ENCODE measurements at places on chromosomes 13 and 19.

DNA sequence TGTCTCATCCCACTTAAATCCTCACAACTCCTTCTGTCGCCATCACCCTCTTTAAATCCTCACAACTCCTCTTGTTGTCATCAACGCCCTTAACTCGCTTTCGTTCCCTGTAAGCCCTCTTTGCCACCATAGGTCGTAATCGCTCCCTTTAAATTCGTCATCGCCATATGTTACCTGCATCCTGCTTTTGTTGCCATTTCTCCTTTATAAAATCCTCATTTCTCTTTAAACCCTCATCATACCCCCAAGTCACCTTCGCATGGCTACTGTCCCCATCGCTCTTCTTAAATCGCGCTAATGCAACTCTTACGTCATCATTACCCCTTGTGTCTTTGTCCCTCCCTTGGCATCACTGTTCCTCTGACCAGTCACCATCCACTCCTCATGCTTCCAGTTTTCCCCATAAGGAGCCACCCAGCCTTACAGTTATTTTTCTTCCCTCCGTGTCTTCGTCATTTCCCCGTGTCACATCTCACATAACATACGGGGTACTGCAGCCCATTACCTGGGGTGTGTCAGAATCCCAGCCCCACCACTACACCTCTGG lies 539 bp downstream of the PLD3 start:
- DNase-seq = no peak

DNA sequence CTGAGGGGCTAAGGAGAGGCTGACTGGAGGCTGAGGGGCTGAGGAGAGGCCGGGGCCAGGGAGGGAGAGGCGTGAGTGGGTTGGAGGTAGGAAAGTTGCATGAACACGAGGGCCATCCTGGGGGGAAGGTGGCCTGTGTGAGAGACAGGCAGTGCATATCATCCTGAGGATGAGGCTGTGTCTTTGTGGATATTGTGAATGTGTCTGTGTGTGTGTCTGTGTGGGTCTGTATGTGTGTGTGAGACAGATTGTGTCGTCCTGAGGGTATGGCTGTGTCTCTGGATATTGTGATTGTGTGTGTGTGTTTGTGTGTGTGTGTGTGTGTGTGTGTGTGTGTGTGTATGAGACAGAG lies 422 bp downstream of the ZNF71 start:
- DNase-seq = no peak

GRCh38 chr13:39452834-39453233 lies 150.2 kb downstream of the LHFPL6 start:
- no peak for DNase-seq

- peak; percentile 3 for DNase-seq
Observed at GRCh38 chr19:48635966-48636858, 967 bp downstream of the DBP start.

DNA sequence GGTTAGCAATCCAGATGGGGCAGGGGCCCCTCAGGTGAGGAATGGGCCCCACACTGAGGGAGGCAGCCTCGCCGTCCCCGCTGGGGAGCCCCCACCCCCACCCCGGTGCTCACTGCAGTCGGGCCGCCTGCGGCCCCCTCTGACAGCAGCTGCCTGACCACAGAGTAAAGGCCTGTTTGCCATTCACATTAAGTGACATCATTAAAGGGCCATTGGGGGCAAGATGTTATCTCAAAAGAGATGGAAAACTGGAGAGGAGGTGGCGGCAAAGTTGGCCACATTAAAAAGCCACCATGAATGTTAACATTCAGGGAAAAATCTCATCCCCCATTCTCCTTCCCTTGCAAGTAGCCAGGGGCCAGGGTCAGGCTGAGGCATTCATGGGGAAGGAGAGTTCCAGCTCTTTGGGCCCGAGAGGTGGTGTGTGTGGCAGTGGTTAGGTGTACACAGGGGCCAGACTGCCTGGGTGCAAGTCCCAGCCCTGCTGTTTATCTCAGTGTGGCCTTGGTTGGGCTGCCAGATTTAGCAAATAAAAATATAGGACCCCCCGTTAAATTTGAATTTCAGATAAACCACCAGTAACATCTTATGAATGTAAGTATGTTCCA lies 20.9 kb downstream of the VSTM2B start:
- no peak for DNase-seq

- DNase-seq = peak; percentile 43
Observed at GRCh38 chr13:48858122-48858902, 117.4 kb upstream of the FNDC3A start.

GRCh38 chr19:51729781-51730180 lies 6.0 kb upstream of the HAS1 start:
- no peak for DNase-seq

DNA sequence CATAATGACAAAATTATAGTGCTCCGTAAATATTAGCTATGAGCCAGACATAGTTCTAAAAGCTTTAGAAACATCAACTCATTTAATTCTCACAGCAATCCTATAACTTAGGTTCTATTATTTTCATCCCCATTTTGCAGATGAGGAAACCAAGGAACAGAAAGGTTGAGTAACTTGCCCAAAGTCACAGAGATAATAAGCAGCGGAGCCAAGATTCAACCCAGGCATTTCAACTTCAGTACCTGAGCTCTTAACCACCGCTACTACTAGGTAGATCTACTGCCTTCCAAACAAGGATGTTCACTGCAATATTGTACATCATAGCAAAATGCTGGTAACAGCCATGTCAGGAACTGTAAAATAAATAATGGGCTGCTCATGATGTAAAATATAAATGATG lies 39.9 kb downstream of the ELF1 start:
- DNase-seq = no peak

DNA sequence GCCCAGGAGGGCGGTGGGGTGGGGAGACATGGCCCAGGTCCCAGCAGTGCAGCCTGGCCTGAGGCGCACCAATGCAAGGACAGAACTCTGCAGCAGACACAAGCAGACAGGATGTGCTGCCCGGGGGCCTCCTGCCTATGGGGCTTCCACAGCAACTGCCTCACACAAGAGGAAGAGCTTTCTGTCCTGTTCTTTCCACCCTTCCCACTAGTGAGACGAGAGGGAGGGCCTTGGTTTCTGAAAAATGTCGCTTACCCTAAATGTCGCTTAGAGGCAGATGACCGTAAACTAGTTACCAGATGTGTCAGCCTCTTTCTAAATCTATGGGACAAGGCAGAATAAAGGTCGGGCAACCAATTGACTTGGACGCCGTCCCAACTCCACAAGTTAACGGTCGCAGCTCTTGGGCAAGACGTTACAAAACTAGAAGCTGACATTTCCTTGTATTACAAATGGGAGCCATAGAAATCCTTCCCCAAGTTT lies at the start of gene LAIR1:
TSS of gene LAIR1 (minus strand) at position 157 of the 483 bp plus-strand sequence. CDS start at position 30, 127 bp downstream.
- peak; percentile 96 for DNase-seq

- DNase-seq = no peak
Observed at GRCh38 chr13:30143666-30144400, 163.5 kb downstream of the KATNAL1 start.

DNA sequence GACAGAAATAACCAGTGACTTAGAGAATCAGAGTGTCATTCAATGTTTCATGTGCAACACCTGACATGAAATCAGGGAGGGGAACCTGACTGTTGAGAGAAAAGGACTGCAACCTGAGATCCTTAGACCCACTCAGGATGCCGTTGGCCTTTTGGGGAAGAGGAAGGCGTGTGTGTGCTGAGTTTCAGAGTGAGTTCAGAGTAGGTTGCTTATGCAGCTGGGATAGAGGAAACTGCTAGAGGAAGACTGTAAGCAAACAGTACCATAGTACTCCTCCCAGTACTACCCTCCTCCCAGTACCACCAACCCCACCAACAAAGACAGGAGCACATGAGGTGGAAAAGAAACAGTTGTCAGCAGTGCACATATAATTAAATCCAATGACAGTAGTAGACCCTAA lies 63.7 kb downstream of the KL start:
- DNase-seq = no peak

DNA sequence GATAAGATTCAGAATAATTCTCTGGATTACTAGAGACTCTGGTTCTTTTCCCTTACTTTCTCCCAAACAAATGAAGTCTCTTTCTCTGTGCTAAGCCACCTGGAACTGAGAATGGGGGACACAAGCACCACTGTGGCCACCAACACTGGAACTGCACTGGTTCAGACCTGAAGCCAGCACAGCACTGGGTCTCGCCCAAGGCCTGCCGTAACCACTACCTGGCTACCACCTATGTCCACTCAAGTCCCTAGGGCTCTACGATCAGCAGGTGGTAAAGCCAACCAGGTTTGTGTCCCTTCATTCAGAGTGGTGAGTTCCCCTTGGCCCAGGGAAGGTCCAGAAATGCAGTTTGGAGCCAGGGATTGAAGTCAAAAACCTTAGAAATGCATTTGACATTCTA lies 626.2 kb downstream of the DIAPH3 start:
- no peak for DNase-seq

- DNase-seq = no peak
Observed at GRCh38 chr13:110377178-110377825, 70.2 kb downstream of the COL4A2 start.

DNA sequence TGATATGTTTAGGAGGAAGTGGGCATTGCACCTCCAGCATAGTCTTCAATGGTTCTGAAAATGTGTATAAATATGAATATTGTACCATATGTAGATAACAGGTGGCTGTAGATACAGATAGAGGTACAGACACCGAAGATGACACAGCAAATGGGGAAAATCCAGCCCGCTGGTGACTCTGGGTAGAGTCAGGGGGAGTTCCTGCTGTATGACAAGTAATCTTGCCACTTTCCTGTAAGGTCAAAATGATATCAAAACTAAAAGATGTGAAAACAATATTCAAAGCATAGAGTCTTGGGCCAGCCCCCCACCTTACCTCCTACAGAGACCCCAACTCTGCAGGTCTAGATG lies 17.8 kb downstream of the C2CD4C start:
- DNase-seq = no peak

GRCh38 chr13:31301119-31301518 lies 101.3 kb downstream of the B3GLCT start:
- DNase-seq = no peak

- no peak for DNase-seq
Observed at GRCh38 chr13:34038541-34039068, 220.7 kb downstream of the RFC3 start.

- peak; percentile 4 for DNase-seq
Observed at GRCh38 chr19:38932425-38933179, 1.9 kb downstream of the MRPS12 start.

- no peak for DNase-seq
Observed at GRCh38 chr13:75705395-75705794, 69.3 kb downstream of the LMO7 start.

GRCh38 chr19:45791744-45792469 lies 738 bp downstream of the DMWD start:
- no peak for DNase-seq

DNA sequence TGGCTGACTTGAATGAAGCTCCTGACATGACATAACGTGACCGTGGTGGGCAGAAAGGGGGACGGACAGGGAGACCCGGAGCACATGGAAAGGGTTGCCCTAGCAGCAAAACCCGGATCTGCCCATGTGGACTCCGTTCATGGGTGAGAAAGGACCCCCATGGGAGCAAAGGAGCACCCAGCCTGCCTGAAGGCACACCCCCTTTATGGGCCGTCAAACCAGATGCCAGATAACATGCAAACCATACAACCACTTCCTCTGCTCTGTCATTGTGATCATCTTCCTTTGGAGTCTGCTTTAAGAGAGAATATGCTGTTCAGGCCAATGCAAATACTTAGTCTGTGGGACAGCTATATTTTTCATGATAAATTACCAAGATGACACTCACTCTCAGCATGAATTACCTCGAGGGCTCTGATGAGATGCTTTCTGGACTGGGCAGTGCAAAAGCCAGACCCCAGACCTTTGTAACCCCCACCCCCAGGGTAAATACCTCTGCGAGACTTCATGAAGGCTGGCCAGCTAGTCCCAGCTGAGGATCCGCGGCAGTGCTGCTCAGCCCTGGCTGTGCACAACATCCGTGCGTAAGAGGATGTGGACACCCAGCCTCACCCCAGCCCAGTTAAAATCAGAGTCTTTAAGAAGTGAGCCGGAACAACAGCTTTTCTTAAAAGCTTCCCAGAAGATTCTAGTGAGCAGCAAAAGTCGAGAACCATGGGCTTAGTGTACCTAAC lies 126.6 kb downstream of the USP12 start:
- DNase-seq = peak; percentile 60

DNA sequence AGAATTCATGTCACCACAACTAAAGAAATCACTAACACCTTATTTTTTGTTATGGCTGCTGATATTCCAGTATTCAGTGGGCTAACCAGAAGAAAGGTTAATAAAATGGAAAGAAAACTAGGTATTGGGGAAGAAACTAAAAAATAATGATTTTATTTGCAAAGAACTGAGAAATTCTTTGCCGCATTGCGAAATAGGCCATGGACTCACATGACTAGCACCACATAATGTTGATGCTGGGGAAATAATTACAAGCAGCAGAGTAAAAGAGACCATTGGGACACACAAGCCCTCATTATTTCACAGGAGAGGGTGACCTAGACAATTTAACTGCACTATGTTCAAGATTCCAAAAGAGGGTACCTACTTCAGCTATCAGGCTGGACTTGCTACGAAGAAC lies 1411.5 kb downstream of the SLITRK5 start:
- no peak for DNase-seq

DNA sequence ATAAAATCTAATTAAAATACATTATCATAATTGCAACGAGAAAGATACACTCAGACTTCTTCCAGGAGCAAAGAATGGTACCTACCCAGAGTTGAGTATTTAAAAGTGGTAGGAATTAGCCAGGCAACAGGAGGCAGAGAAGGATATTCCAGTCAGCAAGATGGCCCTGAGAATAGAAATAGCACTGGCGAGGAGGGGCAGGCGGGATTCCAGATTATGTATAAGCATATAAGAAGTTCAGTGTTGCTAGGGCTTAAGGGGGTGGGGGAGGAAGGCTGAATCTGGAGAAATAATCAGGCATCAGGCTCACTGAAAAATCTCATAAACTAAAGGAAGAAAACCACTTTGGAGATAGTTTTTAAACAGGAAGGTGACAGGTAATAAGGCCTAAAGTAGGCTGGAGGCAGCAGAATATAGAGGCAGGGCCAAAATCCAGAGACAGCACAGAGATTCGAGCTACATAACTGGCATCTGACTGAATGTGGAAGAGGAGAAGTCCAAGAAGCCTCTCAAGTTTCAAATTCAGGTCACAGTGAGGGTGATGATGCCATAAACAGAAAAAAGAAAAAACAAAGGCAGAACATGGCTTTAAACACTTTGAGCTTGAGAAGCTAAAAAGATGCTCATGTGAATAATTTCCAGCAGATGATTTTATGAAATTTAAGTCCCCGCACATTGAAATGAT lies 7.5 kb downstream of the KPNA3 start:
- DNase-seq = no peak

Data from GF-D8 (cell line).